Thoracic aorta (tissue), 2 donors: ENCODE measurements at places on chromosomes 2 and 18. TPM values are rescaled to one million over a fixed set of nuclear protein-coding genes. Genes with fewer than 3 reads are reported as not detected.

- H3K36me3 ChIP-seq: no peaks in the 10 kb centered on the region
- no peak overlapping the region for H3K27ac ChIP-seq
- H3K4me1 ChIP-seq: no peaks in the 10 kb centered on the region
- DNase-seq: no peak
- no peaks in the 10 kb centered on the region for H3K27me3 ChIP-seq
Measured at GRCh38 chr2:235900631-235901030, 267.6 kb downstream of the GBX2 start.

DNA sequence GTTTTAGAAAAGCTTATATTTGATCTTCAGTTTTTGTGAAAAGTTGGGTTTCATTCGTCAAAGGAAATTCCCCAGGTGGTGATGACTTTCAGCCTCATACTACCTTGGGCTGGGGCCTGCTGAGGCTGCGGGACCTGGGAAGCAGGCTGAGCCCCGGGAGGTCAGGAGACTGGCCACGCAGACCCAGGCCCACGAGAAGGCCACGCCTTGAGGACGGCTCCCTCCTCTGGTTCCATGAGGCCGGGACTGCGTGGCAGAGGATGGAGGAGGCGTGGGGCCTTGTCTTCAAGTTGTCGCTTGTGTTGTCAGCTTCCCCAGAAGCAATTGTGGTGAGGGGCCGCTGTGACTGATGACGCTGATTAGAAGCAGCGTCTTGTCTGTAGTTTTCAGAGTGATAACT, 11.8 kb downstream of the CNDP2 start:
- no peak overlapping the region for H3K4me3 ChIP-seq
- peaks cover 23% of the 10 kb centered on the region for H3K36me3 ChIP-seq
- H3K27me3 ChIP-seq: no peaks in the 10 kb centered on the region
- no peak overlapping the region for H3K27ac ChIP-seq
- no peak for DNase-seq

DNA sequence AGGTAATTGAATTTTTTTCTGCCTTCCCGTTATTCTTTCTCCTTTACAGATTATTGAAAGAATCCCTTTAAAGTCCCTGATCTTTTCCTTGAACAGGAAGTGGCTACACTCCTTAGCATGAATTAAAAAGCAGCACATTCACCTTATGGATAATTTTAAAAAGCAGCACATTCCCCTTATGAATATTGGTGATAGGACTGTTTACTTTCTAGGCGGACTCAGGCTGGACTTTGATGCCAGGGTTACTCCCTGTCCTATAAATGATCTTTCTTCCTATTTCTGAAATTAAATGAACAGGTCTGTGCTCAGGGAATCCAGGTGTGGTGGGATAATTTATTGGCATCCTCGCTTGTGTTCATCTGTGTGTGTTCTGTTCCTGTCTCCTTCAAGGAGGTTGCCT, 226.0 kb downstream of the DCDC2C start:
- DNase-seq: no peak
- H3K4me1 ChIP-seq: no peaks in the 10 kb centered on the region
- no peaks in the 10 kb centered on the region for H3K36me3 ChIP-seq
- H3K4me3 ChIP-seq: no peak overlapping the region

DNA sequence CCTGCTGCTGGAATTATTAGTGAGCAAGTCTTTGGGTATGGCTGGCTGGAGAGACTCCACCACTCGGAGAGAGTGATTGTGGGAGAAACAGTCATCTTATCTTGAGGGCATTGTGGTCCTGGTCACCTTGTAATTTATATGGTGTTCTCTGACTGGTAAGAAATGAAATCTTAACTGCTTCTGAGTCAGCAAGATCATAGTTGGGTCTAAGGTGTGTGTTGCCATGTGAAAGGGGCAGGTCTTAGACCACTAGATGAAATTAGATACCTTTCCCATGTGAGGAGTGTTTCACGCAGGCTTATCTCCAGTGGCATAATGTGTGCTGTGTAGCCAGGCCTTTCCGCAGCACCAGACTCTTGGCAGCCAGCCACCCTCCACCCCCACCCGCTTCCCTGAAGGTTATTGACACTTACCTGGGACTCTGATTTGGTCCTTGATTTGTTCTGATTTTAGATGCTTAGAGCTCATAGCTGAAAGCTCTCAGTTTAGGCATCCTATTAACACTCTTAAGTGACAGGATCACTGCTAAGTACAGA, 7.7 kb downstream of the MAPRE3 start:
- H3K4me1 ChIP-seq: peaks cover 3% of the 10 kb centered on the region
- H3K36me3 ChIP-seq: no peaks in the 10 kb centered on the region
- DNase-seq: no peak
- no peak overlapping the region for H3K4me3 ChIP-seq

DSG2 gene
- 0.81 TPM for total RNA-seq

DNA sequence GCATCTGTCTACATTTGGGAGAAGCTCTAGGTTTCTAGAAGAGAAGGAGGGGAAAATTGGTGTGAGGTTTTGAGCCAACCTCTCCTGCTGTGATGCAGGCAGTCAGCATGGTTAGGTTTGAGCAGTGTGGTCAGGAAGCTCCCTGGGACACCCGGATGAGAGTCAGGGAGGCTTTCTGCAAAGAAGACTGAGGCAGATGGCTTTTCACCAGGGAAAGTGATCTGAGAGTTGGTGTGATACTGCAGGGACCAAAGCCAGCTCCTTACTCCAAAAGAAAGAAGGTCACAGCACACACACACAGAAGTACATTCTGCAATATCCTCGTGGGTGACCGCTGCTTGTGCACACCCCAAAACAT, 75.8 kb upstream of the BCL11A start:
- no peak overlapping the region for H3K4me3 ChIP-seq
- H3K4me1 ChIP-seq: no peaks in the 10 kb centered on the region
- H3K27ac ChIP-seq: no peak overlapping the region
- no peak for DNase-seq
- no peaks in the 10 kb centered on the region for H3K36me3 ChIP-seq

DNA sequence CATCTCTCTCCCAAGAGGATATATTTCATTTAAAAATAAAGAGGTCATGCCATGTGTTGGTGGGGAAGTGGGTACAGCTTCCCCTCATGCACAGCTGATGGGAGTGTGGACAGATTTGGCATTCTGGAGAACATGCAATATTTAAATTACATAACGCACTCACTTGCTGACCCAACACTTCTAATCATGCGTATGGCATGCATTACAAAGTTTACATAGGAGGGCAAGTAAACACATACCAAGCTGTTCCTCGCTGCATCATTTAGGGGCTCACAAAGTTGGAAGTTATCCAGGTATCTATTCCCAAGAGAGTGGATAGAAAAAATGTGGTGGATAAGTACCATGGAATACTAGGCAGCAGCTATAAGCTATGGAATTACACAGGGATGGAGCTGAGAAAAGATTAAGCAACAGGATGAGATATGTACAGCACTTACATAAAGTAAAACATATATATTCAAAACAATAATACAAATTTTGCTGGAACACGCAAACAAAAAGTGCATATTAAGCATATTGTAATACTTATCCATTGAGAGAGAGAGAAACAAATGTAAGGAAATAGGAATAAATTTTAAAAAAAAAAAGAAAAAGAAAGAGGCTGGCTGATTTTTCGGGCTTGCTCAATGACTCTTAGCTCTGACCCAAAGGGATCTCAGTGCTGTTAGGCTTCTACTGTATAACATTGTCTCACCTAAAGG, 11.0 kb downstream of the CYP1B1 start:
- no peak for DNase-seq
- H3K4me3 ChIP-seq: no peak overlapping the region
- no peaks in the 10 kb centered on the region for H3K27me3 ChIP-seq
- no peak overlapping the region for H3K27ac ChIP-seq

- H3K27me3 ChIP-seq: no peaks in the 10 kb centered on the region
- no peak overlapping the region for H3K27ac ChIP-seq
- H3K4me3 ChIP-seq: no peak overlapping the region
- no peak for DNase-seq
Measured at GRCh38 chr2:176573612-176574483, 304.6 kb downstream of the MTX2 start.

DNA sequence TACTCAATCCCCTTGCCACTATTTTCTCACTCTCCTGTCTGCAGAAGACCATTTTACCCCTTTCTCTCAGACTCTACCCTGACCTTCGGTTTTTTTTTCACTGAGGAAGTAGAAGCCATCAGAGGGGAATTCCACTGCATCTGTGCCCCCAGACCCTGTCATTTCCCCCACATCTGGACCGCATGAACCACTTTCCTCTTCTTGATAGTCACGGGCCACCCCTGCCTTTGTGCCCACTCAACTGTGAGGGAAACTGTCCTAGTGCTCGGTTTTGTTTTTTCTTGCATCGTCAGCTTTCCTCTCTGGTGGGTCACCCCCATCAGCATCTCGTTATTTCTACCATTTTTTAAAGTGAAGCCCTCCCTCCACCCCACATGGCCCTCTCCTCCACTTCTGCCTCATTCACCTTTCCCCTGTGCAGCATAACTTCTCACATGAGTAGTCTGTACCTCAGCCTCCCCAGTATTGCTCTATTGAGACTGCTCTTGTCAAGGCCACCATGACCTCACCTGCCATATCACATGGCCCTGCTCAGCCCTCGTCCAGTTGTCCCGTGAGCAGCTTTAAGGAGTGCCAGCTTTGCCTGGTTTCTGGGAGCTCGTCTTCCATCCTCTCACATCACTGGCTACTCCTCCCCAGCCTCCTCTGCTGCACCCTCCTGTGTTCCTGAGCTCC, 32.4 kb downstream of the TMEM87B start:
- peaks cover 50% of the 10 kb centered on the region for H3K36me3 ChIP-seq
- no peak overlapping the region for H3K27ac ChIP-seq
- peaks cover under 1% of the 10 kb centered on the region for H3K4me1 ChIP-seq
- no peak overlapping the region for H3K4me3 ChIP-seq

GRCh38 chr2:28565033-28565432, 69.2 kb downstream of the PLB1 start:
- no peaks in the 10 kb centered on the region for H3K36me3 ChIP-seq
- no peaks in the 10 kb centered on the region for H3K27me3 ChIP-seq
- no peak for DNase-seq
- no peak overlapping the region for H3K4me3 ChIP-seq
- H3K27ac ChIP-seq: no peak overlapping the region

- no peak for DNase-seq
- H3K27ac ChIP-seq: no peak overlapping the region
- no peaks in the 10 kb centered on the region for H3K4me1 ChIP-seq
- H3K4me3 ChIP-seq: no peak overlapping the region
Measured at GRCh38 chr18:26650310-26651268, 102.2 kb upstream of the KCTD1 start.

GRCh38 chr2:85661139-85661858, 6.7 kb downstream of the SFTPB start:
- no peak overlapping the region for H3K4me3 ChIP-seq
- H3K4me1 ChIP-seq: peaks cover 13% of the 10 kb centered on the region
- DNase-seq: no peak
- no peaks in the 10 kb centered on the region for H3K36me3 ChIP-seq

PDE11A gene
- 0.28 TPM for total RNA-seq

- no peaks in the 10 kb centered on the region for H3K36me3 ChIP-seq
- H3K27ac ChIP-seq: no peak overlapping the region
- no peak for DNase-seq
- peaks cover 5% of the 10 kb centered on the region for H3K4me1 ChIP-seq
- no peaks in the 10 kb centered on the region for H3K27me3 ChIP-seq
- no peak overlapping the region for H3K4me3 ChIP-seq
Measured at GRCh38 chr2:8576525-8577167, 105.2 kb upstream of the ID2 start.

SULT1C2 gene
- not detected for total RNA-seq

CLK1 gene
- 99.5 TPM for total RNA-seq

GRCh38 chr2:55118643-55119083, 68.4 kb upstream of the RTN4 start:
- no peak overlapping the region for H3K4me3 ChIP-seq
- no peak overlapping the region for H3K27ac ChIP-seq
- no peaks in the 10 kb centered on the region for H3K27me3 ChIP-seq

GRCh38 chr18:70181015-70181414, 24.5 kb downstream of the RTTN start:
- H3K36me3 ChIP-seq: no peaks in the 10 kb centered on the region
- no peak for DNase-seq
- peak overlapping the region; percentile 39 for H3K27ac ChIP-seq
- H3K4me1 ChIP-seq: peaks cover 28% of the 10 kb centered on the region

SLC16A14 gene
- total RNA-seq: 0.54 TPM

DNA sequence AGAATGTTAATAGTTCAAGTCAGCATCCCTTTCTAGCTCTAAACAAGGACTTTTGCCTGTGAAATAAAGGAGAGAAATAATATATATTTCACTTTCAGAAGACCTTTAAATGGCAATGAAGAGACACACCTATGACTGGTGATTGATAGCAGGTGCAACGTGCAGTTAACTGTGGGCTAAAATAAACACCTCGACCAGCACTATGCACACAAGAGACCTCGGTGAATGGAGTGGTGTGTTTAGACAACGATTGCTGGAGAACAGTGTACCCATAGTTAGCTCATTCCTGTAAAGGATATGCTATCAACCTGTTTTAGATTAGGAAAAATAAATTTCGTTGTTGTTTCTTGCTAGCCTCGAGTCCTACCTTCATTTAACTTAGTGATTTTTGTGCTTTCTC, 143.4 kb downstream of the NR4A2 start:
- H3K36me3 ChIP-seq: no peaks in the 10 kb centered on the region
- H3K4me1 ChIP-seq: no peaks in the 10 kb centered on the region
- H3K27me3 ChIP-seq: no peaks in the 10 kb centered on the region
- H3K27ac ChIP-seq: no peak overlapping the region
- no peak overlapping the region for H3K4me3 ChIP-seq

DNA sequence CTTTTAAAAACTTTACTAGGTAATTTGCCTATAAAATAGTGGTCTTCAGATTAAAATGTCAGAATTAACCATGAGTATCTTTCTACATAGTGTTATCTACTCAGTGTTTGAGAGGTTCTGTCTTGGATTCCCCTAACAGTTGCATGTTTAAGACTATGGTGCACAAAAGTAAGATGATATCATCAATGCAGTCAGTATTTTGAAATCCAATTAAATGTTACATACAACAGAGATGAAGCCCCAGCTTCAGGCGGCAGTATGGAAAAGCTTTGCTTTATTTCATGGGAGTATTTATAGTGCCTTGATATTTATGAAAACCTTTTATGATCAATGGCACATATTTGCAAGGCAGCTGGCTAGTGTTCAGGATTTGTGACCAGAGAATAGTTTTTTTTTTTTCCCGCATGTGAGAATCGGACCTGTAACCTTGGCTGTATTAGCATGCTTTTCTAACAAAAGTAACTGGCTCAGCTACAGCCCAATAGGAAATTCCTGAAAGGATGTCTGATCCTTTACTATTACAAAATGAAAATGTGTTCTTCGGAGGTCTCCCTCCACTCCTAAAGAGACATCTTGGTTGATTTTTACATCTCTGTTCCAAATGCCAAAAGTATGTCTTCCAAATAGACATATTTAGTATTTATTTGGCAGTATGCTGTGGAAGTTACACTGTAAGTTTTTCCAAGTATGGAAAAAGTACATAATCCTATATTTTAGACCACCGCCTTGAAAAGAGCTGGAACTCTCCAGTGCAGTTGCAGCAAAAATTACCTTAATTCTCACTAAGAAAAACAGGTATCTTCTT, 319.3 kb upstream of the UBE2E3 start:
- H3K27me3 ChIP-seq: no peaks in the 10 kb centered on the region
- no peak overlapping the region for H3K4me3 ChIP-seq
- H3K27ac ChIP-seq: no peak overlapping the region
- no peak for DNase-seq
- no peaks in the 10 kb centered on the region for H3K36me3 ChIP-seq
